ENCODE measurements at places on chromosomes 11 and 22. TPM values are rescaled to one million over a fixed set of nuclear protein-coding genes. Genes with fewer than 3 reads are reported as not detected.

- H3K27ac ChIP-seq = no peak overlapping the region
- no peak for DNase-seq
- H3K4me1 ChIP-seq = no peaks in the 10 kb centered on the region
- no peak overlapping the region for H3K4me3 ChIP-seq
Measured at GRCh38 chr22:45499746-45500145, 2.9 kb upstream of the FBLN1 start.

DNA sequence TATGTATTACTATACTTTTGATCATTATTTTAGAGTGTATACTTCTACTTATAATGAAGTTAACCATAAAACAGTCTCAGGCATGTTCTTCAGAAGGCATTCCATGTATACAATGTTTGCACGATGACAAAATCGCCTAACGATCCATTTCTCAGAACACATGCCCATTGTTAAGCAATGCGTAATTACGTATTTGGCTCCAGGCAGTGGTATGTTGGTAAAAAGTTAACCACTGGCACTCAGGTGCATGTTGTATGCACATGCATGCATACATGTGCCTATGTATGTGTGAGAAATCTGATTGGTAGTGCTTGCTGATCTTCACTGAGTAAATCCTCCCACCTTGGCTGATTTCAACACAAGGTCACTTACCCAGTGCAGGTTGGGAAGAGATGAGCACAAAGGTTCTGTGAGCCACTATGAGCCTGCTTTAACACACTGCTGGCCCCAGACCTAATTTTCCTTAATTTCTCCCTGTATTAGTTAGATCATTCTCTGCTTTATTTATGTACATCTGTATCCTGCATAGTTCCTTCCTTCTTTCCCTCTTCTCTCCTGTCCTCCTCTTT, 164.6 kb downstream of the ARHGAP42 start:
- no peak overlapping the region for H3K4me3 ChIP-seq
- H3K4me1 ChIP-seq = no peaks in the 10 kb centered on the region

DNA sequence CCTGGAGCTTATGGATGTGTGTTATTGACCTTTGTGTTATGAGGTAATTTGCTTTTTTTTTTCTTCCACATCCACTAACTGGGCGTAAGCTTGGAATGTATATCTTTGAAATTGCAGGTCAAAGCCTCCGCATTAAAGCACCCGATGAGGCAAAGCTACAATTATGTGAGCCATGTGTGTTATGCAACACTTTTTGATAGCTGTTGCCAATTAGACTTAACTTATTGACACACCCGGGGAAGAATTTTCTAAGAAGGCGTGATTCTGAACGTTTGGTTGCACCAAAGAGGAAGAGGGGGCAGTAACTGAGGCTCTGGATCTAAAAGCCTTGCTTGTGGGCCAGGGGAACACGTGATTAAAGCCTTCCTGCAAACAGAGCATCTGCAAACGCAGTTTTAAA, 610 bp upstream of the TEX12 start:
- no peak overlapping the region for H3K27ac ChIP-seq
- H3K27me3 ChIP-seq = no peaks in the 10 kb centered on the region
- no peaks in the 10 kb centered on the region for H3K36me3 ChIP-seq
- no peak overlapping the region for H3K4me3 ChIP-seq
- DNase-seq = no peak

DNA sequence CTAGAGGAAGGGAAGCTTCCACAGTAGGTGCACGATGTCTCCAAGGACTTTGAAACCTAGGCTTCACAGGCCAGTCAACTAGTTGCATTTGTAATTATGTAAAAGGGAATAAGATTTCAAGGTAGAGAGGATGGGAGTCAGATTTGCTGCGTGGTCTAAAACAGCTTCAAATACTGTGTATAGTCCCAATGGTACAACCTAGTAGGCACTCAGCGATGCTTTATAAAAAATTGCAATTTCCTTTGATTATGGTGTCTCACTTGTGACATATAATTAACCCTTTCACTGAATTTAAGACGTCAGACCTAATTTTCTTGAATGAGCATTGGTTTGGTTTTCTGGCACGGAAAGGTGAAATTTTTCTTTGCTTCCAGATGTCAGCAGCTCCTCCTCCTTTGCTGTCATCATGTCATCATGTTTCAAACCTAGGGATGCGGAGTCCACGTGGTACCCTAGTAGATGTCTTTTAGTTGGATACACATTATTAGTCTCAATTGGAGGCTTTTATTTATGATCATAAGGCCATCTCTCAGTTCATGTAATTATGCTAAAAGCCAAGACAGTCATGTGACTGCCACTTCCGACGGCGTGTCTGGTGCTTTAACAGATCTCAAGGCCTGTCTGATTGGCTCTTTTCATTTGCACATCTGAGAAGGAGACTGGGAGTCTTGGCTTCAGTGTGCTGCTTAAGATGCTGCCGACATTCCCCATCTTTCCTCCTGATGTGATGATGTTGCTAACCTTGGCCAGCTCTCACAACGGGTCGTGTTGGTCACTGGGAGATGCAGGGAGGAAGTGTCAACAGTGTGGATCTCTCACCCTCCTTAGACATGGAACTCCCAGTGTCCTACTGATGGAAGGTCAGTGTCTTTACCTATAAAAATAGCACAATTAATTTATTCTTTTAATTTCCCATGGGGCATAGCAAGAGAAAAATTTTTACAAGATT, 134.0 kb downstream of the HIPK3 start:
- H3K36me3 ChIP-seq = no peaks in the 10 kb centered on the region
- no peak overlapping the region for H3K27ac ChIP-seq
- no peak overlapping the region for H3K4me3 ChIP-seq
- no peaks in the 10 kb centered on the region for H3K4me1 ChIP-seq

GRCh38 chr22:40602231-40602630, 34.3 kb downstream of the MRTFA start:
- H3K4me3 ChIP-seq = no peak overlapping the region
- DNase-seq = no peak
- no peaks in the 10 kb centered on the region for H3K36me3 ChIP-seq
- no peaks in the 10 kb centered on the region for H3K27me3 ChIP-seq
- H3K4me1 ChIP-seq = no peaks in the 10 kb centered on the region

- no peak for DNase-seq
- peaks cover 4% of the 10 kb centered on the region for H3K4me1 ChIP-seq
- no peaks in the 10 kb centered on the region for H3K36me3 ChIP-seq
- H3K27me3 ChIP-seq = no peaks in the 10 kb centered on the region
Measured at GRCh38 chr11:12056119-12056518, 47.7 kb upstream of the DKK3 start.

DNA sequence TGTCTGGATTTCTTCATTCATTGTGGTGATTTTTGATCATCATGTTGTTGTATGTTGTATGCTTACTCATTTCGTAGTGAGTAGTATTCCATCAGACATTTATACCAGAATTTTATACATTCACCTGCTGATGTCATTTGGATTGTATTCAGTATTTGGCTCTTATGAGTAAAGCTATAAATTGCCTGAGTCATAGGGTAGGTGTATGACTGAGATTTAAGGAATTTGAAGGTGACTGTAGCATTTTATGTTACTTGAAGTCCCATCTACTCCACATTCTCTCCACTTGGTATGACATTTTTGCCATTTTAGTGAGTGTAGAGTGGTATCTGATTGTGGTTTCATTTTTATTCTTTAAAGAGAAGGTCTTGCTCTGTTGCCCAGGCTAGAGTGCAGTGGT, 548.2 kb downstream of the TBC1D22A start:
- H3K27ac ChIP-seq = no peak overlapping the region
- no peak overlapping the region for H3K4me3 ChIP-seq
- H3K27me3 ChIP-seq = no peaks in the 10 kb centered on the region

DNA sequence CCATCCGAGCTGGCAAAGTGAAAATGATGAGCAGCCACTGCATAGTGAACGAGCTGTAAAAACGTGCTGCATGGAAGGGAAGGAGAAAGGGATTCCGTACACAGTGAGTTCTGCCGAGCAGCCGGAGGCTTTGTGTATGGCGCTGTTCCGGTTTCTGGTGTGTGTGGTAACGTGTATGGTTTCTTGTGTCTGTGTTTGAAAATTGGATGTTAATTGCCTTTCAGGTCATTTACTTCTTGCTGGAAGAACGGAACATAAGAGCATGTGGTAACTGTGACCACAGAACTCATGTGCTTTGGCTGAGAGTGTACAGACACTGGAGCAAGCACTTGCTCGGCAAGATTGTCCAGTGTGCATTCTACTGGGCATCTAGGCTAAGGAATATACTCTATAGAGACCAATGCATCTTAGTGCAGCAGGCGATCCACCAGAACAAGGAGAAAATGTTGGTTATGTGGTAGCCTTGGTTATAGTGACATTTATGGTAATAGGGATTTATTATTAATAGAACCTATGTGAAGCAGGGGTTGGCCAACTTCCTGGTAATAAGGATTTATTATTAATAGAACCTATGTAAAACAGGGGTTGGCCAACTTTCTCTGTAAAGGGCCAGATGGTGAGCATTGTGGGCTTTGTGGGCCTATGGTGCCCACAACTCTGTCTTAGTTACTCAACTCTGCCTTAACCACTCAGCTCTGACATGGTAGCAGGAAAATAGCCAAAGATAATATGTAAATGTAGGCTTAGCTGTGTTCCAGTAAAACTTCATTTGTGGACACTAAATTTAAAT, 49.2 kb downstream of the GRAMD1B start:
- H3K36me3 ChIP-seq = no peaks in the 10 kb centered on the region
- no peak overlapping the region for H3K27ac ChIP-seq
- no peaks in the 10 kb centered on the region for H3K4me1 ChIP-seq

DNA sequence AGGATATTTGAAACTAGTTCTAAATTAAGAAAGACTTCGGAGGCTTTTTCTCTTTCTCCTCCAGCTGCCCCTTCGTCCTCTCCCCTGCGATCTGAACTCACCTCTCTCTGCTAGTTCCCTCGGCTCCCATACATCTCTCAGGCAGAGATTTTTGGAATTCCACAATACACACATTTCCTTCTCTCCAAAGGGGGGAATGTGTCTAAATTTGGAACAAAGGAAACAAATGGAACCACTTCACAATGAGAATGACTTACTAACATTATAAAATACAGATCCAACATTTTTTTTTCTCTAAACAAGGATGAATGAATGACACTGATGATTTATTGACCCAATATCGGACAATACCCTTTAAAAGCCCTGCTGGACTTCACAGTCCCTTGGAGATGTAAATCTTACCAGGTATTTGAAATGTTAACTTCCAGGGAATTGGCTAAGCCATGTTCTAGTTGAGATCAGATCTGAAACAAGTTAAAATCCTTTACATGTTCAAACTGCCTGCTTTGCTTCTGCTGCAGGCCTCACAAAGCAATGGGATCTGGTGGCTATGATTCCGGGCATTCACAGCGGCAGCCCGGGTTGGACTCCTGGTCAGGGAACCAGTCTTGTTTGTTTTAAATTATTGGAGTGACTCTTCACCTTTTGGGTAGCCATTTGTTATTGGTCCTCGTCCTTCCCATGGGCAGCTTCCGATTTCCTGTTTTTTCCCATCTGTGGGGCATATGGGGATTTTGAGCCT, 20.5 kb upstream of the GSTP1 start:
- H3K36me3 ChIP-seq = no peaks in the 10 kb centered on the region
- DNase-seq = no peak
- no peak overlapping the region for H3K4me3 ChIP-seq
- H3K4me1 ChIP-seq = no peaks in the 10 kb centered on the region

DNA sequence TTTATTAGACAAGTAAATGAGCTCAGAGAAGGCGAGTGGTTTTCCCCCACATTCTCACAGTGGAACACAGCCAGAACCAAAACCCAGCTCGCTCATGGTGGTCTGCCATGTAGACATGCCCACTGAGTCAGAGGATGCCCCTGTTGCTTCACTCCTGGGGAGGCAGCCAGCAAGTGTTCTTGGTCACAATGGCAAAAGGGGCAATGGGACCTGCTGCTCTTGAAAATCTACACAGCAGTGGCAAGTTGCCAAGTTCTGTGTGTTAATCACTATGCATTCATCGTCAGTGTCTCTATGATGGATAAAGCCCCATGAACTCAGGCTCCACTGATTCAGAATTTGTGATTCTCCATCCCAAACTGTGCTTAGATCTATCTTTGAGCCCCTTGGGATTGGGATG, 64.7 kb upstream of the TBCEL start:
- no peak overlapping the region for H3K4me3 ChIP-seq
- DNase-seq = no peak

GRCh38 chr11:46865340-46865739, 19.3 kb upstream of the CKAP5 start:
- no peaks in the 10 kb centered on the region for H3K4me1 ChIP-seq
- no peak for DNase-seq
- no peak overlapping the region for H3K27ac ChIP-seq
- H3K4me3 ChIP-seq = no peak overlapping the region

GRCh38 chr22:44129619-44129976, 51.1 kb upstream of the PARVG start:
- peaks cover 2% of the 10 kb centered on the region for H3K27me3 ChIP-seq
- H3K4me3 ChIP-seq = no peak overlapping the region
- no peaks in the 10 kb centered on the region for H3K36me3 ChIP-seq
- no peak overlapping the region for H3K27ac ChIP-seq
- H3K4me1 ChIP-seq = no peaks in the 10 kb centered on the region
- no peak for DNase-seq

DNA sequence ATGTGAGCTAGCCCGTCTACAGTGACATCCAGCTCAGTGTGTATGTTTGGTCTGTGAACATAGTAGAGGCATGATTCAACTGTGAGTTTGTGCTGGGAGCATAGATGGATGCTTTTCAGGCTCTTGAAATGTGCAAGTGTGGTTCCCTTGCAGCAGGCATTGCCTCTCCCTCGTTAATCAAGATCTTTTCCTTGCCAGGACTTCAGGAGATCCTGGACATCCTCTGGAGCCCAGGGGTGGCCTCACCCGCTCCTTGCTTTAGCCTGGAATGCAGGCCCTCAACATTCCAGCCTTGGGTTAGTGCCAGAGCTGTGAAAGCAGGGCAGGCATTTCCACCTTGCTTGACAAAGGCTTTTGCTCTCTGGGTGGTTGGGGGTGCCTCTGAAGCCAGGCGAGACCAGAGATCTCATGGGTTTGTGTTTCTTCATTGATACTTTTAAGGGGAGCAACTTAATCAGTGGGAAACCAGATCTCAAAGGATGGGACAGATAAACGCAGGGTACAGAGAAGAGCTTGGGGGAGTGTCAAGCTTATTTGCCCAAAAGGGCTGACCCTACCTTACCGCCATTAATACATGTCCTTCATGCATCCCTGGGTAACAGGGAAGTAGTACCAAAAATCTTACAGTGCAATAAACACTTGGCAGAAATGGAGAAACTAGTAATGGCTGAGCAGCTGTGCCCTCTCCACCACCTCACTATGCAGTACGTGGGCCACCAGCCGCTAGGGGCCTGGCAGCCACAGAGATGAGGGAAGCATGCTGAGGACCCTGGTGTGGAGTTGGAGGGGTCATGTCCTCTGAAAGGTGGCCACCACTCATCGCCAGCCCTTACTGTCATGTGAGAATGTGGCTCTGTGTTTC, 72.1 kb downstream of the PTPRJ start:
- H3K4me1 ChIP-seq = peaks cover 48% of the 10 kb centered on the region
- DNase-seq = peak; percentile 84
- no peak overlapping the region for H3K4me3 ChIP-seq
- no peaks in the 10 kb centered on the region for H3K27me3 ChIP-seq

DNA sequence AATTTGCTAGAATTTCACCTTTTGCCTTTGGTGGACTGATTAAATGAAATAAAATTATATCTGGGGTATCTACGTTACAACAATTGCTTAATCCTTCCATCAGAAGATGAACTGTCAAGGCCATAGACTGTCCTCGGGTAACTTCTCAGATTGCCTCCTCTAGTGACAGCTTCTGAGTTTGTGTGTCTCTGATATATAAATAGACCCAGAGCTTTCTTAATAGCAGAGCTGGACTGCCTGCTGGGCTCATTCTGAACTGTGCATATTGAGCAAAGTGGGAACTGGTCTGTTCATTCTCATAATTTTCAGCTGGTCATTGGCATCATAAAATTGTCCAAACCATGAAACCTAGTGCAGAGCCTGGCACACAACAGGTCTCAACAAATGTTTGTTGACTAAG, 99.1 kb upstream of the GRAMD1B start:
- H3K27me3 ChIP-seq = no peaks in the 10 kb centered on the region
- H3K27ac ChIP-seq = peak overlapping the region; percentile 35
- no peaks in the 10 kb centered on the region for H3K4me1 ChIP-seq

Gene MPZL3
- total RNA-seq = 13.0 TPM

Gene KCTD14
- total RNA-seq = 16.8 TPM

Gene CBLIF
- total RNA-seq = not detected

Gene C11orf87
- not detected for total RNA-seq

Data from prostate gland (tissue), 2 donors.